ENCODE measurements at places on chromosomes 3 and 15.

DNA sequence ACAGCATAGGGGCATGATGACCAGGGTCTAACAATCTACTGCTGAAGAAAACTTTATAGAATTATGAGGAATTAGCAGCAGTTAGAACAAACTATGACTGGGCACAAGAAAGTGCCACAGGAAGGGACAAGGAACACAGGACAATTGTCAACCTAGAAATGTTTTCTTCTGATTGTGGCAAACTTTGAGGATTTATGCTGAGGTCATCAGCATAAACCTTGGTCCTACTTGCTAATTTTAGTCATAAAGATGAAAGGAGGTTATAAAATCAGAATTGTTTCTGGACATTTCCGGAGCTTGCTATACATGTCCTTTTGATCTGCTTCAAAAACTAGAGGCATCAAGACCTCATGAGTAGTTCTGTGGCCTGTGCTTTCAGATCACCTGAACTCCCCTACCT lies 446.6 kb upstream of the THBS1 start:
- no peak for DNase-seq

DNA sequence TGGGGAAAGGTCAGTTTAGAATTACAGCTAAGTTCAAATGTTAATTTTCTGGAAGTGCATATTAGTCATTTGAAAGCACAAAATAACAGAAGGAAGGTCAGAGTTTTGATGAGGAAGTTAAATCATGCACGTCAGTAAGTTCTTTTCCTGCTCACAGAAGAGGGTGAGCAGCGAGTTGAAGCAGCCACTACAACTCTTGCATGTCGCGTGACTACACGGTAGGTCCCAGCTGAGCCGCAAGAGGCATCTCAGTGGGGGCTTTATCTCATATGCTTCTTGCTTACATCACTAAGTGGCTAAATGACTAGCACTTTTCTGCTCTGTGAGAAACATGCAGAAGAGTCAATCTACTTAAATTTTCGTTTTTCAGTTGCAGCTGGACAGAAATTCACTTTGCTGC lies 21.3 kb upstream of the SEC62 start:
- no peak for DNase-seq

DNA sequence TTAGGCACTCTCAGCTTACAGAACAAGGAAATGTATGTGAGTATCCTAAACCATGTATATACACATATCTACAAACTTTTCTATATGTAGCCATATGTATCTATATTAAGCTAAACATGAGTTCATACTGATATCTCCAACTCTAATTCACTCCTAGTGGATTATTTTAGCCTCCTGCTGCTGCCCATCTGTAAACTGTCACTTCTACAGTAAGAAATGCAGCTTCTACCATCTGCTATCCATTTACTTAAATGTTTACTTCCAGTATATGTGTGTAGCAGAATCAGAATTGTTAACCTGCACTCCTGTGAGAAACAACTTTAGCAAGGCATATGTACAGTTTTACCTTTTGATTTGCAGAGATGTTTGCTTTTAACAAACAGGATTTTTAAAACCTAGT lies 478.5 kb upstream of the CBLB start:
- no peak for DNase-seq

DNA sequence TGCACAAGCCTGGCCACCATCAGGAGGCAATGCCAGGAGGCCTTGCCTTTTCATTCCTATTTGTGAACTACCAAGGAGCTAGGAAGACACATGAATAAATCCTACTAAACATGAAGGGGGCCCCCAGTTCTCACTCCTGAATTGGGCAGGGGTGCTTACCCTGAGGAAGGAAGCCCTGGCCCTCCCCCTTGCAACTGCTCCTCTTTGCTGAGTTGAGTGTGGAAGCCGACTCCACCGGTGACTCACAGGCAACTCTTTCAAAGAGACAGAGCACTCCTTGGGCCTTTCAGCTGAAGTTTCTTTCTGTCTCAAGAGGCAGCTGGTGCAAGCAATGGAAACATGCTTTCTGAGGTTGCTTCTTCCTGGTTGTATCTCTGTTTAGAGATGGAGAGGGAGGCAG lies 1.7 kb downstream of the GABRG3 start:
- DNase-seq = no peak

- DNase-seq = no peak
These were observed 52.3 kb upstream of the FGF7 start for GRCh38 chr15:49370782-49371181.

GRCh38 chr3:189260556-189261493 lies 89.1 kb downstream of the TPRG1 start:
- DNase-seq = no peak

DNA sequence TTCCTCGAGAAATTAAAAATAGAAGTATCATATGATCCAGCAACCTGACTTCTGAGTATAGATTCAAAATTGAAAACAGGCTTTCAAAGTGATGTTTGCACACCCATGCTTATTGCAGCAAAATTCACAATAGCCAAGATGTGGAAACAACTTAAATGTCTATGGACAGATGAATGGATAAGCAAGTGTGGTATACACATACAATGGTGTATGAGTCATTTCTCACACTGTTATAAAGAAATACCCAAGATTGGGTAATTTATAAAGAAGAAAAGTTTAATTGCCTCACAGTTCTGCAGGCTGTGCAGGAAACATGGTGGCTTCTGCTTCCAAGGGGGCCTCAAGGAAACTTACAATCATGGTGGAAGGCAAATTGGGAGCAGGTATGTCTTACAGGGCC lies 100.8 kb downstream of the KLF13 start:
- DNase-seq = no peak

DNA sequence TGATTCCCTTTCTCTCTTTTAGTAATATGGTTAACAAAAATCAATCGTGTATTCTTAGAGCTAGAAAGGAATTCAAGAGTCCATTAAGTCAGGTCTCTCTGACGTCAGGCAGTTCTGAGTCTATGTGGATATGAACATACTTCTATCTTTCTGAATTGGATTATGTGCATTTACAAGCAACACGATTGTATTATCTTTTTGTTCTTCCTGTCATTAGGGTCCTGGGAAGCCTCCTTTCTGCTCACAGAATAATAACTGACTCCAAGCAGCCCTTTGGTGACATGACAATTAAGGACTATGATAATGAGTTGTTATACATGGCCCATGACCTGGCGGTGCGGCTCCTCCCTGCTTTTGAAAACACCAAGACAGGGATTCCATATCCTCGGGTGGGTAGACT lies 14.0 kb downstream of the EDEM1 start:
- no peak for DNase-seq

GRCh38 chr3:54192026-54192425 lies 69.7 kb downstream of the CACNA2D3 start:
- DNase-seq = no peak

DNA sequence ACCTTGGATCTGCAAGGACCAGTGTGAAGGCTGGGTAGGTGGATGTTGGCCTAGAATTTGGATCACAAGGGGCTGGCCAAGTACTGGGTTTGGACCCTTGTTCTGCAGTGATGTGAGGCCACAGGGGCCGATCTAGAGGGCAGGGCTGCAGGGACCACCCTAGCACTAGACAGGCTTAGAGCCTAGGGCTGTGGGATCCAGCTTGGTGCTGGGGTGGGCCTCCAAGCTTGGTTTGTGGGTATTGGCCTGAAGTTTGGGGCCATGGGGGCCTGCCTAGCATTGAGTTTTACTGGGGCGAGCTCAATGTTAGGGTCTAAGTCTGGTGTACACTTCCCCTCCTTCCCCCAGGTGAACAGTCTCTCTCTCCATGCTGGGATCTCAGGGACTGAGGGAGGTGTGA lies 36.5 kb downstream of the UBE3A start:
- DNase-seq = no peak

- no peak for DNase-seq
These were observed 58.7 kb upstream of the PLXND1 start for GRCh38 chr3:129665024-129665768.

DNA sequence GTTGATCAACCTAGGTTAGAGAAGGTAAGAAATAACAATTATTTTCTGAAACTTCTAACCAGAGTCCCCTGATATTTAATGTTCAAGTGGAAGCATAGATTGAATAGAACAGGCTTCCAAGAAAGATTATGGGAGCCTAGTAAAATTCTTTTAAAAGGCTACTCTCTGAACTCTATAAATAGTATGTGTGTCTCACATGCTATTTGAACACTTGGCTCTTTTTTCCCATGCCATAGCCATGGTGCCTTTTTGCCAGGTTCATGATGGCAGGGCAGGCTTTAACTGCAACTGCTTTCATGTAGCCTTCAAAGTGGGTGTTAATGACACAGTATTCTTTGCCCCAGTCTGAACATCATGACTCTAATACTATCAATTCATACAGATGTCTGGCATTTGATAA lies 22.9 kb upstream of the STRIT1 start:
- no peak for DNase-seq

DNA sequence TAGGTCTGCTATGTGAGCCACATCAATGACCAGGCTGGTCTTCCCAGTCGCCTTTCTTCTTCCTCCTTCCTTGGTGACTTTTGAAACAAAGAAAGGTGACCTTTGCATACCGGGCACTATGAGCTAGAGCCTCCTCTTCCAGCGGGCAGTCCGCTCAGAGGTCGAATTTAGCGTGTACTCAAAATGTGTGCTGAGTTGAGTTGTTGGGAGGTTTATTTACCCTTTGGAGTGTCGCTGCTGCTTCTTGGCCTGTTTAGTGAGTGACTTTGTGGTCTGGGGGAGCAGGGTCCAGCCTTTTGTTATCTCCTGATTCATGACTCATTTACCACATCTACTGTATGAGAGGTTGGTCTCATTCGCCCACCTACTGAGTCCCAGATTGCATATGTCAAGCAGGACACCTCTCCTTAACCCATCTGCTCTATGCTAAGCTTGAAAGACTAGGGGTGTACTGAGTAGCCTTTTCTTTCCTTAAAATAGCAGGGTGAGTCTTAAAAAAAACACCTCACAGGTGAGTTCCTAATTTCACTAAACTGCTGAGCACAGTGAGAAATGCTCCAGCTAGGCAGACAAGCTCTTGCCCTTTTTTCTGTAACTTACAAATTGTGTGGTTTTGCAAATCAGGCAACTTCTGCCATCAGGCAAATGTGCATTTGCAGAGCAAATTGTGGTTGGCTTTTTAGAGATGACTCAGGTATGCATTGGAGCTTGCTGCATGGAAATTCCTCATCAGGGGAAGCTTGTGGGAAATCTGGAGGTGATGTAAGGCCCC lies 3.2 kb upstream of the SIAH2 start:
- DNase-seq = no peak

GRCh38 chr15:74124759-74125158 lies 5.6 kb upstream of the ISLR2 start:
- DNase-seq = no peak

GRCh38 chr3:188106887-188107830 lies 46.8 kb upstream of the LPP start:
- DNase-seq = no peak

DNA sequence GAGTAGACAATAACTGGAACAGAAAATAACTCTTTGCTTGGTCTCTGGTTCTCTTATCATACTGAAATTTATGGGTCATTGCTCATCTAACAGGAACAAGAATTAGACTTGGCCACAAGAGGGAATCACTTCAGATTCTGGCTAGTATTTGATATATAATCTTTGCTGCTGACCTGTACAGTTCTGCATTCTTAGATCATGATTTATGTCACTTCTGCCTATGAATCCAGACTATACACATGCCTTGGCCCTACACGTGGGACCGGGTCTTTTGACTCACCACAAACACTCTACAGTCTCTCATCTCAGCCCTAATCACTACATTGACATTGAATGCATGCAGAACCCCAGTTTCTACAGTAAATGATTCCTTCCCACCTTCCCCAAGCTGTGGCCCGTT lies 162.5 kb upstream of the SOX2 start:
- no peak for DNase-seq

- DNase-seq = no peak
These were observed 54.3 kb upstream of the SNRPA1 start for GRCh38 chr15:101349047-101349951.

- no peak for DNase-seq
These were observed 700 bp upstream of the EDEM1 start for GRCh38 chr3:5186858-5187155.

GRCh38 chr3:77648664-77649063 lies 608.8 kb downstream of the ROBO2 start:
- no peak for DNase-seq

DNA sequence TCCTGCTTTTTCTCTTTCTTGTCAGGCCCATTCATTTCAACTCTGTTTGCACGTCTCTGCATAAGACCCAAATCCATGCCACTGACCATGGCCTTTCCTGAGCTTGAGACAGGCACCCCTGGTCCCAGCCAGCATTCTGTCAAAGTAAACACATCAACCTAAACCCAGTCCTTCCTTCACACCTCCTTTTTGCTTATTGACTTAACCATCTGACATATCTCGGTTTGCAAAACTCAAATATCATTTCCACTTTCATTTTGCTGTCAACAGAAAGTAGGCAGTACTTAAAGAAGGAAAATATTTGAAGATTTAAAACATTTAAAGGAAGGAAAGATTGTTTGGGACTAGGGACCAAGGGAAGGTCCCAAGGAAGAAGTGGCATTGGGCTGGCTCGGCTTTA lies 48.2 kb upstream of the KBTBD8 start:
- no peak for DNase-seq

GRCh38 chr3:14273901-14274611 lies 95.4 kb downstream of the LSM3 start:
- no peak for DNase-seq

DNA sequence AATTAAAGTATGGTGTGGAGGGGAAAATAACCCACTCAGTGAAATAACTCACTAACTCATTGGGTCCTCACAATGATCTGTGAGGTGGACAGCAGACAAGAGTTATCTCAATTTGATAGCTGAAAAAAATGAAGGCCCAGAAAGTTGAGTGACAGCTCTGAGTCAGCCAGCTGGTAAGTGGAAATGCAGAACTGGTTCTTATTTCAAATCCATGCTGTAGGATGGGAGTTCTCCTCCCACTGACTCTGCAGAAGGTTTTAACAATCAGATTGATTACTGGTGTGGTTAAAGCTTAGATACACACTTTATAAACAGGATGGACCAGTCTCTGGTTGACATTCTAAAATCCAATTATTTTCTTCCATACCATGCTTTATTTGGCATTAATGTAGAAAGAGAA lies 87.0 kb upstream of the LMOD3 start:
- DNase-seq = no peak

GRCh38 chr15:69887009-69887408 lies 210.7 kb downstream of the TLE3 start:
- no peak for DNase-seq
